ENCODE measurements at places on chromosomes 3 and 15. TPM values are rescaled to one million over a fixed set of nuclear protein-coding genes. Genes with fewer than 3 reads are reported as not detected.
A peak's percentile ranks its signal among the peaks of the same experiment; 100 is the strongest.

DNA sequence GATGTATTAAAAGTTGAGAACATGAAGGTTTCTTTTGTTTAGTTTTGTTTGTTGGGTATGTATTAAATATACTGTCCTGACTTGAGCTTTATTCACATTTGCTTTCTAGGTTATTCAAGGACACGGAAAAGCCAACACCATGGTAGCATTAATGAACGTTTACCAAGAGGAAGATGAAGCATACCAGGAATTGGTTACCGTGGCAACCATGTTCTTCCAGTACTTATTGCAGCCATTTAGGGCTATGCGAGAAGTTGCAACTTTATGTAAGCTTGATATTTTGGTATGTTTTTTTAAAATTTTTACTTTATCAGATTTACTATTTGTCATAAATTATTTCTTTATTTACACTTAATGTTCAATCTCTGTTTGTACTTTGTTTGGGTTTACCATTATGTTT is 3.6 kb downstream of the WHAMM start:
- H3K4me1 ChIP-seq, result peaks cover 29% of the 10 kb centered on the region
- no peak overlapping the region for H3K27ac ChIP-seq
- no peak for DNase-seq
- no peak overlapping the region for H3K4me3 ChIP-seq

- H3K4me3 ChIP-seq, result no peak overlapping the region
- no peak overlapping the region for H3K27ac ChIP-seq
- peaks cover 12% of the 10 kb centered on the region for H3K4me1 ChIP-seq
- H3K27me3 ChIP-seq, result no peaks in the 10 kb centered on the region
These were observed 35.9 kb upstream of the CTNNB1 start for GRCh38 chr3:41163421-41163820.

DNA sequence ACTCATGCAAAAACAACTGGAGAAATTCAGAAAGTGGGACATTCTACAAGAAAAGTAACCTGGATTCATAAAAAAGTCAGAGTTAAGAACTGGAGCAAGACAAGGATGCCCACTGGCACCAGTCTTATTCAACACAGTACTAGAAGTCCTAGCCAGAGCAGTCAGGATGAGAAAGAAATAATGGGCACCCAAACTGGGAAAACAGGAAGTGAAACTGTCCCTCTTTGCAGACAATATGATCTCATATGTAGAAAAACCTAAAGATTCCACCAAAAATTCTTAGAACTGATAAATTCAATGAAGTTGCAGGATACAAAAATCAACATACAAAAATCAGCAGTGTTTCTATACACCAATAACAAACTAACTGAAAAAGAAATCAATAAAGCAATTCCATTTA is 37.4 kb downstream of the TXNRD3 start:
- no peaks in the 10 kb centered on the region for H3K36me3 ChIP-seq
- no peaks in the 10 kb centered on the region for H3K4me1 ChIP-seq
- H3K4me3 ChIP-seq, result no peak overlapping the region
- no peak for DNase-seq
- no peak overlapping the region for H3K27ac ChIP-seq

DNA sequence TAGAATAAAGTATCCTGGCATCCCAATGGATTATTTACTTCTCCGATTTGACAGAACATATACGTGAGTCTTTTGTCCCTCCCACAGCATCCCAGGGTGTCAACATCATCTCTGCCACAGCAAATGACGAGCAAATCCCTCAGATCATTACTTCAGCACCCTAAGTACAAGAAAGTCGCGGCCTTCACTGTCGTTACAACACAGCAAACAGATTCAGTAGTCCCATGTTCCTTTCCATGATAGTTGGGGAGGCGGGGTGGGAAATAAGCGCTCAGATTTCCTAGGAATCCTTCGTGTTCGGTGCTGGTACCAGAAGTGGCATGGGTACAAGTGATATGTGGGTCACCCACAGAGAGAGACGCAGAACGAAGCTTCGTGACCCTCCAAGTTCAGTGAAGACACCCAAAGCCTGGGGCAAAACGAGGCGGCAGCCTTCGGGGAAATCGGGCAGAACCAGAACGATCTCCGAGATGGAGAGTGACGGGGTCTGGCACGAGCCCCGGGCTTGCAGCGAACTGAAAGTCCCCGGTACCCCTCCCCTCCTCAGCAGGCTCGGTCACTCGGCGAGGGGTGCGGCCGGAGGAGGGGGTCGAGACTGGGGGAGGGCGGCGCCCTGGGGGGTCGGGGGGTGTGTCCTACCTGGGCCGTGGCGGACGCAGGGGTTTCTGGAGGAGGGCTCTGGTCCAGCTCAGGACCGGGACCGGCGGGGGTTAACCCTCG is 619 bp downstream of the TTBK2 start:
- no peaks in the 10 kb centered on the region for H3K27me3 ChIP-seq
- H3K4me3 ChIP-seq, result peak overlapping the region; percentile 75
- H3K4me1 ChIP-seq, result peaks cover 15% of the 10 kb centered on the region
- H3K27ac ChIP-seq, result peak overlapping the region; percentile 59
- peak; percentile 20 for DNase-seq

- DNase-seq, result no peak
- no peaks in the 10 kb centered on the region for H3K36me3 ChIP-seq
- H3K27me3 ChIP-seq, result no peaks in the 10 kb centered on the region
- H3K27ac ChIP-seq, result no peak overlapping the region
- no peaks in the 10 kb centered on the region for H3K4me1 ChIP-seq
These were observed 22.0 kb downstream of the TMPRSS7 start for GRCh38 chr3:112056451-112056929.

BUB1B gene
- total RNA-seq, result 1.4 TPM

CLDN18 gene
- not detected for total RNA-seq

DNA sequence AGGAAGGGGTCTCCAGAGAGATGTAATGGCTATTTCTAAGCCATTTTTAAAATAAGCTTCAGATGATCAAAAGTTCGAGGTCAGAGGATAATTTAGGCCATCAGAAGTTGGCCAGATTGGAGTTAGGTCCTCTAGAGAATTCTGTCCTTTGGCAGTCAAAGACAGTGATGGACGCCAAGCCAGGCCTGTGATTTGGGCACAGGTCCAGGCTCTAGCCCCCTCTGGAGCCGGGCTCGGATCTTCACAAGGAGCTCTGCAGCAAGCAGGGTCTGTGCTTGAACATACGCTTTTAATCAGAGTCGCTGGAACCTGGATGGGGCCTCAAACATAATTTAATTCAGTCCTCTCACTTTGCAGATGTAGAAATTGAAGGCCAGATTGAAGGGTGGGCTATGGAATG is 151.4 kb upstream of the BCL6 start:
- no peaks in the 10 kb centered on the region for H3K27me3 ChIP-seq
- H3K4me3 ChIP-seq, result no peak overlapping the region
- DNase-seq, result no peak
- H3K4me1 ChIP-seq, result no peaks in the 10 kb centered on the region
- no peaks in the 10 kb centered on the region for H3K36me3 ChIP-seq

- no peak for DNase-seq
- no peaks in the 10 kb centered on the region for H3K27me3 ChIP-seq
- H3K4me3 ChIP-seq, result no peak overlapping the region
- H3K27ac ChIP-seq, result no peak overlapping the region
- H3K4me1 ChIP-seq, result no peaks in the 10 kb centered on the region
These were observed 238.5 kb upstream of the ROBO1 start for GRCh38 chr3:80006315-80006714.

DNA sequence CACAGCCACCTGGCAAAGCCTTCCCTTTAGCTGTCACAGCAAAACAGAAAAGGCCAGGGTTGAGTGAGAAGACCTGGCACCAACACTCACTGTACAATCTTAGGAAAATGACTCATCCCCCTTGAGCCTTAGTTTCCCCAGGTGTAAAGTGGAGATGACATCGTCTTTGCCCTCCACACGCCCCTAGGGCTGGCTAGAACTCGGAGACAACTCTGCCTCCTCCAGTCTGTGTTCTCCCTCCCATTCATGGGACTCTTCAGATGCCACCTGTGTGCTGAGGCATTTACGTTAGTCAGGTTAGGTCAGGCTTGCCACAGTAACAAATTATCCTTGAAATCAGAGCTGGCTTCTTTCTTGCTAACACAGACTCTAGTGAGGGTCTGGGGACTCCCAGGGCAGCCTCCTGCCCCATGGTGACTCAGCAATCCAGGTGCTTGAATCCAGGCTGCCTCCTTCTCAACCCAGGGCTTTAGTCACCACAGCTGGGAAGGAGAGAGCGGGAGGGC is 252.6 kb downstream of the PLCL2 start:
- H3K4me3 ChIP-seq, result no peak overlapping the region
- H3K27ac ChIP-seq, result no peak overlapping the region
- H3K27me3 ChIP-seq, result no peaks in the 10 kb centered on the region

GRCh38 chr3:157204880-157205279 is 44.9 kb upstream of the CCNL1 start:
- no peaks in the 10 kb centered on the region for H3K27me3 ChIP-seq
- DNase-seq, result no peak
- H3K4me1 ChIP-seq, result no peaks in the 10 kb centered on the region
- H3K4me3 ChIP-seq, result no peak overlapping the region
- no peak overlapping the region for H3K27ac ChIP-seq

SLC22A14 gene
- not detected for total RNA-seq

DNA sequence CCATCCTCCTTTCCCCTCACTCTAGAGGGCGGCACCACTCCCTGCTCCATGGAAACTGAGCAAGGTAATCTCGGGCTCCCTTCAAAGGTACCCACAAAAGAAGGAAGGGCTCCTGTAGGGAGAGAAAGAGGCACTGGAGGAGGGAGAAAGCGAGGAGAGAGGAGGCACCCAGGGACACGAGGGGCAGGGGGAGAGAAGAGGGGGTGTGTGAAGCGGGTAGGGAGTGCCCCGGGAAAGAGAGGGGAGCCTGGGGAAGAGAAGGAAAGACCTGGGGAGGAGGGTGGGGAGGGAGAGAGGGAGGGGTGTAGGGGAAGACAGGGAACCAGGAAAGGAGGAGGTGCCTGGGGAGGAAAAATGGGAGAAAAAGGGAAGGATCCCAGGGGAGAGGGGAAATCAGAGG is 523 bp downstream of the VILL start:
- no peak for DNase-seq
- H3K27me3 ChIP-seq, result no peaks in the 10 kb centered on the region
- no peak overlapping the region for H3K4me3 ChIP-seq
- peaks cover 28% of the 10 kb centered on the region for H3K4me1 ChIP-seq

DNA sequence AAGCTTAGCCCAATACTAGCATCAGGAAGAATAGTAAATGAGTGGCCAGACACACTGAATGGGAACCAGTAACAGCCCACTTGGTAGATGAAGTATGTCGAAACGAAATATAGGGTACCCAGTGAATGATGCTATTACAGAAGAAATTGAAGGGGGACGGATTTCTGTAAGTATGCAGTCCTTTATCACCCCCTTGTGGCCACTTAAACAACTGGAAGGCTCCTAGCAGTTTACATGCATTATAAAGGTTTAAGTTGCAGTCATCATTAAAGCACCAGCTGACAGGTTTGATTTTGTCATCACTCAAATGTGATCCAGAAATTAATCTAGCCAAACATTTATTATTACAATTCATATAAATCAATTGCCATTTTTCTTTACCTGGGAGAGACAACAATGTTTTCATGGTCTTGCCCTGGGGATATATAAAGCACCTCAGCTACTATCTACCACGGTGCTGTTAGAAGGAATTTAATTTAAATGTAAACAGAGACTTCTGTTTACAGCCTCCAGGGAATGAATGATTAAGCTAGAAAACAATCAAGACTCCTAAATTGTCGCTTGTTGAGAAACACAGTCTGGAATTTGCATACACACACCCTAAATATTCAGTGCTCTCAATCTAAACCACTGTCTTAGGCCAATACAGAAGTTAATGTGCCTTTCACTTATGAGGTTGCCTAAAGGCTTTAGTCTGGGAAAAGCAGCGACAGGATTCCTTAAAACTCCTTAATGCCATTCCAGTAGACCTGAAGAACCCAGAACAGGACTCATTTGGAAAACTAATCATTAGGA is 7.8 kb downstream of the EIF1B start:
- no peak overlapping the region for H3K4me3 ChIP-seq
- H3K4me1 ChIP-seq, result no peaks in the 10 kb centered on the region
- peaks cover 26% of the 10 kb centered on the region for H3K36me3 ChIP-seq
- H3K27ac ChIP-seq, result no peak overlapping the region
- no peaks in the 10 kb centered on the region for H3K27me3 ChIP-seq
- peak; percentile 69 for DNase-seq

- no peaks in the 10 kb centered on the region for H3K4me1 ChIP-seq
- H3K27me3 ChIP-seq, result no peaks in the 10 kb centered on the region
- no peak for DNase-seq
- no peak overlapping the region for H3K27ac ChIP-seq
- H3K36me3 ChIP-seq, result no peaks in the 10 kb centered on the region
- no peak overlapping the region for H3K4me3 ChIP-seq
These were observed 987.1 kb upstream of the CADM2 start for GRCh38 chr3:83971666-83972065.

DNA sequence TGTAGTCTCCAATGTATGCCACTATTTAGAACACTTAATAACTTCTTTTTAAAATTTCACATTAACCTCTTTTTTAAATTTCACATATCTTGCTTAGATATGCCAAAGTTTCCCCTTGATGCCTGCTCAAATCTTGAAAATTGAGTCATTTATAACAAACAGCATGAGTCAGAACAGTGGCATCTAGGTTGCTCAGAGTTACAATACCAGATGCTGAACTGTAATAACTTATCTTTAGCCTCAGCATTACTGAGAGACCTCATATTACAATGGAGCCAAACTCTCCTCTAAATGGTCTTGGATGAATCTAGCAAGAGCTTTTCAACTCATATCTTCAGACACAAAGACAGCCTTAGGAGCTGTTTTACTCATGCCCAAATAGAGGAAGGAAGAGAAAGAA is 439.3 kb upstream of the ARPP21 start:
- no peaks in the 10 kb centered on the region for H3K27me3 ChIP-seq
- no peak overlapping the region for H3K27ac ChIP-seq
- no peak for DNase-seq
- no peak overlapping the region for H3K4me3 ChIP-seq
- H3K4me1 ChIP-seq, result no peaks in the 10 kb centered on the region
- H3K36me3 ChIP-seq, result no peaks in the 10 kb centered on the region

DNA sequence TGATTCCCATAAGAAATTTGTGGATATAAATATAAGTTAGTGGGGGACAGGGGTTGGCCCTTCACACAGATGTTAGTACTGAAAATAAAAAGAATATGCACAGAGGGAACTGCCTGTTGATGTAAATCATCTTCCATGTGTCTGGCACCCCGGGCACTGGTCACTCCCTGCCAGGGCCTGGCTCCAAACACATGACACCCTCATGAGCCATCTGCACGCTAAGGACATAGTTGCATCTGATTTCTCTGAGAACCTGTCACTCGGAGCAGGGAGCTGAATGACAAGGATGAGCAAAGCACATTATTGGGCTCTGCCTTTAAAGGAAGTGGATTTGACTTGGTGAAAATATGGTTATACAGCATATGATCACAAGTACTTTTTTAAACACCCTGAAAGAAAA is 66.2 kb upstream of the TSC22D2 start:
- no peak overlapping the region for H3K4me3 ChIP-seq
- H3K4me1 ChIP-seq, result no peaks in the 10 kb centered on the region
- no peak for DNase-seq
- no peaks in the 10 kb centered on the region for H3K36me3 ChIP-seq
- no peak overlapping the region for H3K27ac ChIP-seq
- H3K27me3 ChIP-seq, result no peaks in the 10 kb centered on the region

GRCh38 chr3:152241142-152242017 is 27.3 kb upstream of the MBNL1 start:
- no peaks in the 10 kb centered on the region for H3K27me3 ChIP-seq
- DNase-seq, result no peak
- peaks cover 23% of the 10 kb centered on the region for H3K4me1 ChIP-seq
- no peaks in the 10 kb centered on the region for H3K36me3 ChIP-seq
